ENCODE measurements at places on chromosomes 6 and 20.
A peak's percentile ranks its signal among the peaks of the same experiment; 100 is the strongest.

- no peak for DNase-seq
Measured at GRCh38 chr6:157169226-157169625, 154.1 kb downstream of the TMEM242 start.

GRCh38 chr6:155417454-155417853, 38.2 kb downstream of the NOX3 start:
- peak; percentile 3 for DNase-seq

GRCh38 chr6:87757792-87758191, 55.8 kb upstream of the AKIRIN2 start:
- DNase-seq: no peak

GRCh38 chr20:53284256-53284655, 309.4 kb downstream of the ZNF217 start:
- no peak for DNase-seq

DNA sequence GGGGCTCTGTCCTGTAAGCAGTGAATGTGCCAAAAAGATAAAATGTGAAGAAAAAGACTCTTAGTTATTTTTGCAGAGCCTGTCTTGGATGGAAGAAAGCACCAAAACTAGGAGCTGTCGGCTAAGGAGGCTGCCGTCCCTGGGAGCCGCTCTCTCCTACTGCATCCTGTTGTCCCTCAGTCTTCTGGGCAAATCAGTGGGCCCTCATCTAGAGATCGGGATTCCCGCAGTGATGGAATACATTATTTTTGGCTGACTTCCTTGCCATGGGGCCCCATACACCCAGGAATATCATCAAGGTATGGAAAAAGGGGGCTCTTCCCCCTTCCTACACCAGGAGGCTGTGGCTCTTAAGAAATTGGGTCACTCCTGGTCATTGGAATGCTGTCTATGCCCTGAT, 3.2 kb downstream of the TTLL2 start:
- DNase-seq: no peak

- no peak for DNase-seq
Measured at GRCh38 chr6:106370639-106371038, 10.1 kb downstream of the CRYBG1 start.
